NB4 (cell line): ENCODE measurements at places on chromosomes 7 and 10.

DNA sequence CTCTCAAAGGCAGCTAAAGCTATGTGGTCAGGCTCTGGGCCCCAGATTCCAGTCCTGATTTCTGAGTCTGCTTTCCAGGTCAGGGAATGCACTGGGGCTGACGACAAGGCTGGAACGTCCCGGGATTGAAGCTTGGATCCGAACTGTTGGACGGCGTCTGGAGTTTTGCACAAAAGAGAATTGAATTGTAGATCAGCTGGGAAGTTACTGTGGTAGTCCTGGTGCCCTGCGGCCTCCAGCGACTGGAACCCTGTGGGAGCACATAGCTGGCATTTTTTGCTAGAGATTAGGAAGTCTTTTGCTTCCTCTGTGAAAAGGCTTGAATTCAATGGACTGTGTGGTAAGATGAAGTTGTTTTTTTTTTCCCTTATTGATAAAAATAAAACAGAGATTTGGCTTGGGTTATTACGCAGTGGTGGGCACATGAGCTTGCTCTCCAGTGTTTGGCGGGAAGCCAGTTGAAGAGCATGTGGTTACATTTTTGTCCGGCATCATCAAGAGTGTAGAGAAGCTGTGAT, at the start of gene HK1:
Gene HK1 (plus strand): TSS at position 51 of the 518 bp plus-strand sequence.
- DNase-seq = no peak

DNA sequence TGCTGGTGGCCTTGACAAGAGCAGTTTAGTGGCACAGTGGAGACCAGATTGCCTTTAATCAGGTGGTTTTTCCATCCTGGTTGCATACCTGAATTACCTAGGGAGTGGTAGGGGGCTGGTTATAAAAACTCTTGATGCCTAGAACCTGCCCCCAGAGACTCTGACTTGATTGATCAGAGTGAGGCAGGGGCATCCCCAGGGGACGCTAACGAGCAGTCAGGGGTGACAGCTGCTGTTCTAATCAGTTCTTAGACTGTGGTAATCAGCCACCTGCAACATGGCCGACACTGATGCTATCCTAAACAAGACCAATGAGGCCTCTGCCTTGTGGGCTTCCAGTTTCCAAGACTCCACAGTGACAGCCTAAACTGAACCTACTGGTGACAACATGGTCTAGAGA, 2.0 kb upstream of the OPALIN start:
- no peak for DNase-seq

- DNase-seq = no peak
Observed at GRCh38 chr7:20307901-20308300, 22.8 kb upstream of the ITGB8 start.

GRCh38 chr7:84949501-84949900, 237.4 kb downstream of the SEMA3D start:
- DNase-seq = no peak

GRCh38 chr10:84238909-84239308, 2.4 kb downstream of the LRIT1 start:
- no peak for DNase-seq

- no peak for DNase-seq
Observed at GRCh38 chr7:92108821-92109220, 25.5 kb downstream of the CYP51A1 start.

GRCh38 chr7:36127075-36127740, 25.8 kb upstream of the EEPD1 start:
- peak; percentile 42 for DNase-seq

GRCh38 chr10:49240946-49241345, 52.8 kb upstream of the TMEM273 start:
- no peak for DNase-seq
